ENCODE measurements at places on chromosomes 5 and 9. TPM values are rescaled to one million over a fixed set of nuclear protein-coding genes. Genes with fewer than 3 reads are reported as not detected.

FAM193B gene
- total RNA-seq, result 22.8 TPM

DNA sequence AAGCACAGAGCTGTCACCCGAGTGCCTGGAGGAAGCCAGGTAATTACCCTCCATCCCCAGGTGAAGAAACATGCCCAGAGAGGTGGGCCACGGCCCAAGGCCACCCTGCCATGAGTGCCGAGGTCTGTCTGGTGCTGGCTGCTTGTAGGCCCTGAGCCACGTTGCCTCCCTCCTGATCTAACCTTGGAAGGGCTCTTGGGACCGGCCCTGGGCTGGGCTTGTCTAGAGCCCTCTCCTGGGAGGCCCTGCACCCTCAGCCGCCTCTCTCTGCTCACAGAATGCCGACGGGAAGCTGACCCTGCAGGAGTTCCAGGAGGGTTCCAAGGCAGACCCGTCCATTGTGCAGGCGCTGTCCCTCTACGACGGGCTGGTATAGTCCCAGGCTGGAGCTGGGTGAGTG lies 39.4 kb upstream of the HMCN2 start:
- no peak for DNase-seq

PRDM9 gene
- total RNA-seq, result not detected

LCN1 gene
- not detected for total RNA-seq

GRCh38 chr5:83991566-83992224 lies 271.0 kb upstream of the HAPLN1 start:
- no peak for DNase-seq

DNA sequence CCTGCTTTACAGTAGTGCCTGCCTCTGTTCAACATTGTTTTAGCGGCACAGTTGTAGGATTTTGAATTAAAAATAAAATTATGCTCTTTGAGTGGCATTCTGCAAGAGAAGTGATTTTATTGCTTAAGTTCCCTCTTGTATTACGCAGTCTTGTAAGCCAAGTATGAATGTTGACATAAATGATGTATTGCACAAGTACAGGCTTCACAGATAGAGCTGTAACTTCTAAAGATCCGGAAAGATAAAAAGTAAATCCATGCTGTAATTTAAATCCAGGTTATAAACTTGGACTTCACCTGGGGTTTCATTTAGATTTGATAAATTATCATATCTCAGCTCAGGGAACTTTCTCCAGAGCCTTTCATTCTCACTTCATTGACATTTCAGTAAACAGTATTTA lies 1114.7 kb downstream of the PTPRD start:
- no peak for DNase-seq

DNA sequence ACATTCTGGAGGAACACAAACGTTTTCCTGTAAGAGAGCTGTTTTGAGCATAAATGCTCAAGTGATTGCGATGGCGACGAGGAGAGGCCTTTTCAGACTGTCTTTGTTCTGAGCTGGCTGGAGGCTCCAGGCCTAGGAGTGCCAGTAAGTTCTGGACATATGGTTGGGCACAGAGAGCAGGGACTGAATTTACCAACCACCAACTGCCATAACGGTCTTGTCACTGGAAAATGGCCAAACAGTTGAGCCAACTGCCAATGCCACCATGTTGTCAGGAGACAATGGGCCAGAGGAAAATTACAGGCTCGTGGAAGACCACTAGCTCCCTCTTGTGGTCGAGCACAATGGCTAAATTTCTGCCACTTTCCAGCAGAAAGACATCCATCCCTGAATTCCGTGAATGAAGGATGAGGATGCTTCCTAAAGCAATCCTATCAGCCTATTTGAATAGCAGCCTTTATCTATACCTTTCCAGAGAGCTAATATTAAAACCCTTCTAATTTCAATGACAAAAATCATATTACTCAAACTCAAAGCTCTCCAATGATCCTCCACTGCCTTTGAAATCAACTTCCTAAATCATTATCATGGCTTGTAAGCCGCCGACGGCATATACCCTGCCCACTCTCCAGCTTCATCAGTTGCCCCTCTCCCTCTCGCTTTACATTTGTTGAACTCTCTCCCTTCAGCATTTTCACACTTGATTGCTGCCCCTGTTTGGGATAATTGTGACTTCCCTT lies 66.9 kb upstream of the GLIS3 start:
- DNase-seq, result no peak

TTF1 gene
- 9.8 TPM for total RNA-seq

DNA sequence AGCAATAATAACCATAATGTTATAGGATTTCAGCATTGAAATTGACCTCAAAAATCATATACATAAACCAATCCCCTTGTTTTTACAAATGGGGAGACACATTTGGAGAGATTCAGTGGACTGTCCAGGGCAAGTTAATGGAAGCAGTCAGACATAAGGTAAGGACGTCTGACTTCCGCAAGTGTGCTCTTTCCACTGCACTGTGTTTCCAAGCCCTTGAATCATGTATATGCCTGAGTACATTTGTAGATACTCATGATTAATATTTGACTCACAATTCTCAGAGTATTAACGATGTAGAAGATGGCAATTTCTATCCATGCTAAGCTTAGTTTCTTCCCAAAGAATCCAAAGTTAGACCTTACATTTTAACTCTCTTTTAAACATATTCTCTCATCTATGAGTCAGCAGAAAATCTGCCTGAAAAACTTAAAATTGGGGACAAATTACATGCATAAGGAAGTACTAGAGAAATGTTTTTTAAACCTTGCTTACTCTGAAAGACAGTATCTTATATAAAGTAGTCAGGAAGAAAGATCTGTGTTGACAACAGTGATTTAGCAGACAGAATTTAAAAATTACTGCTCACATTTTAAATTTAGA lies 165.3 kb downstream of the NFIB start:
- no peak for DNase-seq

DNA sequence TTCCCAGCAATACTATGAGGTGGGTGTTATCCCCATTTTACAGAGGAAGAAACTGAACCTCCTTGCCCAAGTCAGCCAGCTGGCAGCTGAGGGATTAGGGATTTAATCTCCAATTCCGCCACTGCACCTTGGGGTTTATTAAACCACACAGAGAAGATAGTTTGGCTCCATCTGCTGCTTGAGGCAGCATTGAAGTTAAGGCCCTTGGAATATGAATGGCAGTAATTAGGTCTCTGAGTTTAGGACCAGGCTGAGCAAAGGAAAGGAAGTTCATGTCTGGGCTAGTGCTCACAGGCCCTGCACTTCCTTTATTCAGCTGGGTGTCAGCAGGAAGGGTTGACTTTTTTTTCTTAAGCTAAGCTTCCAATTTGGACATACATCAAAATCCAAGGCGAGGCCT lies 86.9 kb upstream of the GDNF start:
- DNase-seq, result no peak

OMD gene
- total RNA-seq, result 20.5 TPM

PCDHA1 gene
- 0.21 TPM for total RNA-seq

DNA sequence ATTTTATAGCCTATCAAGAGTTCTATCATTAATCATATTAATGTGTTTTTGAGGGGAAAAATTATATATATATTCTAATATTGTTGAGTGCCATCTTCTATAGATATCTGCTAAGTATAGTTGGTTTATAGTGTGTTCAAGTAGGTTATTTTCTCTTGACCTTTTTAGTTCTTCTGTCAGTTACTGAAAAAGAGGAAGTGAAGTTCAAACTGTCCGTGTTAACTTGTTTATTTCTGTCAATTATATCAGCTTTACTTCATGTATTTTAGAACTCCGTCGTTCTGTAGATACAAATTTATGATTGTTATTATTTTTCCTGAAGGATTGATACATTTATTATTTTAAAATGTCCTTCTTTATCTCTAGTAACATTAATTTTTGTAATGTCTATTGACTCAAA lies 1209.1 kb downstream of the CDH12 start:
- no peak for DNase-seq
